Hepatocyte (in vitro differentiated cells): ENCODE measurements at places on chromosomes 4 and X.
A peak's percentile ranks its signal among the peaks of the same experiment; 100 is the strongest.

DNA sequence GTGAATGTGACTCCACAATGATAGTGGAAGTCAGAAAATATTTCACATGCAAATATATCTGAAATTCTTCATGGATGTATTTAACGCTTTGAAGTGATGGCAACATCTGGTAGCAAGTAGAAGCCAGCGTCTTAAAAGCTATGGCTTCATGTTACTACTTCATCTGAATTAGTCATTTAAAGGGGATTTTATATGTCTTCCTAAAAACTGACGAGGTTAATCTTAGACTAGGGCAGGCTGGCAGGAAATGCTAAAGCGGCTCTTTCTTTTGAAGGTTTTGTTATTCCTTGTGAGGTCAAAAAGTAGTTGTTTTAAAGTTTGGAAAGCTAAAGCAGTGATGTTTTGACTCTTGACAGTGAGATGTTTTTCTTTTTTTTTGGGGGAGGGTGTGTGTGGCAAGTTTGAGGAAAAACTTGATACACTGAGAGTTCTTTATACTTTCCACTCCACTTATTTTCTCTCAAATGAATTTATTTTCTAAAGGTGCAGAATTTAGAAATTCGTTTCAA lies 22.6 kb downstream of the PLS3 start:
- H3K27me3 ChIP-seq: no peaks in the 10 kb centered on the region
- peak overlapping the region; percentile 74 for H3K27ac ChIP-seq
- H3K4me1 ChIP-seq: peaks cover 44% of the 10 kb centered on the region
- no peak for DNase-seq
- no peaks in the 10 kb centered on the region for H3K36me3 ChIP-seq
- H3K4me3 ChIP-seq: no peak overlapping the region

DNA sequence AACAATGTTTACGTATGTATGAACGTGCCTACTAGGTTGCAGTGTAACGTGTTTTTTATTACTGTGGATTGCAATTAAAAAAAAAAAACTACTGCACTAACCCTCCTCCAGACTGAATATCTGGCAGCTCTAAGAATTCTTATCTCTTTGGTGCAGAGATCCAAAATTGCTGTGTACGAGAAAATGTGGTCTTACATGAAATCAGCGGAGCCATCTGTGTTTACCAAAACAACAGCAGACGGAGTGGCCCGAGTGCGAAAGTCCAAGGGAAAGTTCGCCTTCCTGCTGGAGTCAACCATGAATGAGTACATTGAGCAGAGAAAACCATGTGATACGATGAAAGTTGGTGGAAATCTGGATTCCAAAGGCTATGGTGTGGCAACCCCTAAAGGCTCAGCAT lies 268.1 kb downstream of the THOC2 start:
- no peak overlapping the region for H3K4me3 ChIP-seq
- no peak for DNase-seq
- H3K27ac ChIP-seq: no peak overlapping the region
- H3K4me1 ChIP-seq: no peaks in the 10 kb centered on the region

DNA sequence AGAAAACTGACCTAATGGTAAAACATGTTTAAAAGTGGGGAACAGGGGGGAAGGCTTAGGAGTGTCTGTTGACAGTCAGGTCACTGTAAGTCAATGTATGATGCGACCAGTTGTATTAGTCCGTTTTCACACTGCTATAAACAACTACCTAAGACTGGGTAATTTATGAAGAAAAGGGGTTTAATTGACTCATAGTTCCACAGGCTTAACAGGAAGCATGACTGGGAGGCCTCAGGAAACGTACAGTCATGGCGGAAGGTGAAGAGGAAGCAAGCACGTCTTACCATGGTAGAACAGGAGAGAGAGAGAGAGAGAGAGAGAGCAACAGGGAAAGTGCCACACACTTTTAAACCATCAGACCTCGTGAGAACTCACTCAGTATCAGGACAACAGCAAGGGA lies 13.0 kb upstream of the PLAC1 start:
- H3K27ac ChIP-seq: no peak overlapping the region
- H3K4me1 ChIP-seq: peaks cover 3% of the 10 kb centered on the region
- DNase-seq: no peak
- no peaks in the 10 kb centered on the region for H3K27me3 ChIP-seq

GRCh38 chr4:124937993-124938392 lies 225.5 kb upstream of the ANKRD50 start:
- H3K27ac ChIP-seq: no peak overlapping the region
- no peaks in the 10 kb centered on the region for H3K4me1 ChIP-seq
- no peaks in the 10 kb centered on the region for H3K36me3 ChIP-seq

DNA sequence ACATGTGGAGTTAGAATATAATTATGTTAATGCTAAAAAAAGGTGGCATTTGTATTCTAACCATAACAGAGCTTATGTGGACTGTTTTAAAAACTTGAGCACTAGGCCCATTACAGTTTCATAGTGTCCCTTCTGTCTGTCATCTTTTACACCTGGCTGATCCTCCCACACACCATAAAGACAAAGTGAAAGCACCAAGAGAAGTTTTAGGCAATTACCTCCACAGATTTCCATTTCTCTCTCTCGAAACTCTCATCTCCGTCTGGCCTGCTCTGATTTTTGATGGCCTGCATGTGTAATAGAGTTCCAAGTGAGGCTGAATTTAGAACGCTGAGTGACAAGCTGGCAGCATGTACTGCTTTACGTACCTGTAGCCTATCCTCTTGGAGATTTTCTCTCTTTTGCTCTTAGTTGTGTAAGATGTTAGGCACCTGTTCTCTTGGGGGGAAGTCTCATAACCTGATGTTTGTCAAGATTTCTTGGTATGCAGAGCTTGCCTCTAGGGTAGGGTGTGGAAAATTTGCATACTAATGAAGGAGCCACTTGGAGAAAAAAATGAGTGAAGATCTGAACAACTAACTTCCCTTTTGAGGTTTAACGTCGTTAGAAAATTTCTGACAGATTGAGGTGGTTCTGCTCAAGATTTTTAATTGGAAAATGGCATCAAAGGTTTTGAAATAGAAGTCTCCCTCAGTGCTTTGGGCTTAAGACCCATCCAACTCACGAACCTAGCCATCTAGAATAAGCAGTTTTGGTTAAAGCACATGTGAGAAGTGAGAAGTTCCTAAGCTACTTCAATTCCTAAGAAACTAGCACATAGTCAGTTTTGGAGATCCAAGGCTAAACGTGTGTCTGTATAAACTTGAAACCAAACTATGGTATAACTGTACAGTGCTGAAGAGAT lies 57.6 kb upstream of the RAP1GDS1 start:
- no peak overlapping the region for H3K27ac ChIP-seq
- no peak overlapping the region for H3K4me3 ChIP-seq
- H3K27me3 ChIP-seq: no peaks in the 10 kb centered on the region

DNA sequence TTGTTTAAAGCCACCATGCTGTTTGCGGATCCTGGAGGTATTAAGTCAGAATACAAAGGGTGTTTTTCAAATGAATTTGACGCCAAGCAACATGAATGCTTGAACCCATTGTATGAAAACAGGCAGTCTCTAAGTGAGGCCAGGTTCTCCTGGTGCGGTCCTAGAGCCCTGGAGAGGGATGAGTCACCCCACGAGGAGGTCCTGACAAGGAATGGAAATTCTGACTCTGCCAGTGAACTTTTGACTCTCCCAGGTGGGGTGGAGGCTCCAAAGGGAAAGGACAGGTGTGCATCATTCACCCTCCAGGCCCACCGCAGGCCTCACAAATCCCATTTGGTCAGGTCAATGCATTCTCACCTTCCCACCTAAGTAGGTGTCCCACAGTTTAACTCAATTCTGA lies 1.5 kb downstream of the TRIM2 start:
- no peaks in the 10 kb centered on the region for H3K27me3 ChIP-seq
- peak overlapping the region; percentile 97 for H3K27ac ChIP-seq
- peak; percentile 92 for DNase-seq
- H3K4me1 ChIP-seq: peaks cover 17% of the 10 kb centered on the region

DNA sequence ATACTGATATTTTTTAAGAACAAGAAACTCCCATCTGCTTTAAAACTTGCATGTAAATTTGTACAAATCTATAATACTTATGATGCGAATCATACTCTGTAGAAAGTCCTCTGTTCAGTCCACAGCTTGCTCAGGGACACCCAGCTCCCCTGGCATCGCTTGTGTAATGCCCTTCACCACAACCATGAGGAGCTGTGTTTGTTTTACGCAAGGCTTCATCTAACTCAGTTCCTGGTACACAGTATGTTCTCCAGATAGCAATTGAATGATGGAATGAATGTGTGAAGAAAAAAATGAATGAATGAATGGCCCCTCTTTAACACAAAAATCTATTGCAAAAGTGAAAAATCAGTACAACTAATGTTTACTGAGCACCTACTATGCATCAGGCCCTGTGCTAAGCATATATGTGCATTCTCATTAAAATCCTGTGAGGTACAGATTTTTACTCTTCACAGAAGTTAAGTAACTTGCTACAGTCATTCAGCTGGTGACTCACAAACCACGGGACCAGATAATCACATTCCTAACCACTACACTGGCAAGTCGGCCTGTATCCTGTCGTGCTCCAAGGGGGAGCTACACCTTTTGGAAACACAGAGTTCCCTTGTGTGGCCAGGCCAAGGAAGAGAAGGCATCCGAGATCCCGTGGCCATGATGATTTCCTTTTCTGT lies 58.7 kb upstream of the KDR start:
- peaks cover 5% of the 10 kb centered on the region for H3K4me1 ChIP-seq
- H3K27ac ChIP-seq: peak overlapping the region; percentile 77
- H3K36me3 ChIP-seq: no peaks in the 10 kb centered on the region
- no peaks in the 10 kb centered on the region for H3K27me3 ChIP-seq
- no peak overlapping the region for H3K4me3 ChIP-seq
